T-helper 1 cell treated with Interleukin-12 subunit alpha and Interleukin-12 subunit beta and Interleukin-4 antibody, amounts not matched to agents 30 ng/mL and 1 ng/mL, for 36 hours (primary cell): ENCODE measurements at places on chromosomes 2 and 18. TPM values are rescaled to one million over a fixed set of nuclear protein-coding genes. Genes with fewer than 3 reads are reported as not detected.

The DNAJC10 gene
- 78.2 and 79.1 TPM in 2 replicates for total RNA-seq

The ITM2C gene
- 3.9 and 5.0 TPM in 2 replicates for total RNA-seq

The KIAA2012 gene
- total RNA-seq: not detected in 2 replicates

The SCN1A gene
- not detected in 2 replicates for total RNA-seq

The POTEC gene
- total RNA-seq: not detected in 2 replicates

The SERPINB13 gene
- total RNA-seq: not detected in 2 replicates
